Type B pancreatic cell (in vitro differentiated cells): ENCODE measurements at places on chromosomes 11 and 22. TPM values are rescaled to one million over a fixed set of nuclear protein-coding genes. Genes with fewer than 3 reads are reported as not detected.
A peak's percentile ranks its signal among the peaks of the same experiment; 100 is the strongest.

MRPL21 gene
- 60.2 and 67.0 TPM in 2 replicates for total RNA-seq

AQP11 gene
- total RNA-seq, result 2.4 and 4.1 TPM in 2 replicates

INS gene
- total RNA-seq, result 1,584 and 3,976 TPM in 2 replicates

DNA sequence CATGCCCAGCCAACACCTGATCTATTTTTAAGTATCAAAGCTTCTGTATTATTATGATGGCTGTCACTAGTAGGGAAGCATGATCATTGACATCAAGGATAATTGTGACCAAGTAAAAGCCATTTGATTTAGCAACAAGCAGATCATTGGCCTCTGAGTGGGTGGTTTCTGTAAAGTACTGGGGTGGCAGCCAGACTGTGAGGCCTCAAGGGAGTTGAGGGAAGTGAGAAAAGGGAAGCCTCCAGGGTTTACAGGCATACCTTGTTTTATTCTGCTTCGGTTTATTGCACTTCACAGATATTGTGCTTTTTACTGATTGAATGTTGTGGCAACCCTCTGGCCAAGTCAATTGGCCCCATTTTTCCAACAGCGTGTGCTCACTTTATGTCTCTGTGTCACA, 60.1 kb downstream of the PRR5L start:
- no peak overlapping the region for H3K27ac ChIP-seq
- no peak for DNase-seq
- peaks cover 14% of the 10 kb centered on the region for H3K27me3 ChIP-seq
- H3K4me1 ChIP-seq, result peaks cover 8% of the 10 kb centered on the region

KMT2A gene
- 45.5 and 71.1 TPM in 2 replicates for total RNA-seq

- H3K27me3 ChIP-seq, result no peaks in the 10 kb centered on the region
- peaks cover 44% of the 10 kb centered on the region for H3K4me1 ChIP-seq
- H3K4me3 ChIP-seq, result peak overlapping the region; percentile 75
- peak overlapping the region; percentile 82 for H3K27ac ChIP-seq
- no peak for DNase-seq
Observed at GRCh38 chr11:102120437-102120973, 10.3 kb downstream of the YAP1 start.

MMP13 gene
- not detected in 2 replicates for total RNA-seq

GRCh38 chr11:114166897-114167323, 107.4 kb downstream of the ZBTB16 start:
- H3K36me3 ChIP-seq, result no peaks in the 10 kb centered on the region
- peak overlapping the region; percentile 6 for H3K27ac ChIP-seq
- no peak for DNase-seq
- H3K4me1 ChIP-seq, result peaks cover 88% of the 10 kb centered on the region

ASCL2 gene
- total RNA-seq, result 5.6 and 13.6 TPM in 2 replicates

NXPE4 gene
- not detected in 2 replicates for total RNA-seq

MFRP gene
- not detected in 2 replicates for total RNA-seq

DNA sequence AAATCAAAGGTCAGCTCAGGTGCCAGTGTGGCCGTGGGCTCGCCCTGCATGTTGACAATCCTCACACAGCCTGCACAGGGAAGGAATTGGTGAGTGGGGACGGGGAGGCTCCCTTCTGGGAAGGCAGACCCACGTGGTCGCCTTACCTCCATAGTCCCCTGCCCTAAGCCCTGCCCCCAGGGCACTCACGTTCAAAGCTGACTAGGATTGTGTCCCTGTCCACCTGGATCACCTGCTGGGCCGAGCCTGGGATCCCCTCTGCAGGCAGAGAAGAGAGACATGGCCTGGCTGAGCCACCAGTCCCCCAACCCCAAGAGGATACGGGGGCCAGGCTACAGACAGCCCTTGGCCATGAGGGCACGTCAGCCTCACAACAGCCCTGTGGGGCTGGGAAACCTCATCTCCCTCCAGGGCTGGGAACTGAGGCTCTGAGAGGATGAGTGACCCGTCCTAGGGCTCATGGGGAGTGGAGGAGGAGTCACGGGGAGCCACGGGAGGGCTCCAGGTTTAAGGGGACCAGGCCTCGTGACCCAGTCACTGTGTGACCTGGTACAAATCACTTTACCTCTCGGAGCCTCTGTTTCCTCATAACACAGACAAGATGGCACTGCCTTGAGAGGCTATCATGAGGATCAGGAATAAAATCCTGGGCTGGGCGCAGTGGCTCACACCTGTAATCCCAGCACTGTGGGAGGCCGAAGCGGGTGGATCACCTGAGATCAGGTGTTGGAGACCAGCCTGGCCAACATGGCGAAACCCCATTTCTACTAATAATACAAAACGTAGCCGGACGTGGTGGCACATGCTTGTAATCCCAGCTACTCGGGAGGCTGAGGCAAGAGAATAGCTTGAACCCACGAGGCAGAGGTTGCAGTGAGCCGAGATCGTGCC, 12.1 kb upstream of the SF1 start:
- H3K4me3 ChIP-seq, result no peak overlapping the region
- H3K36me3 ChIP-seq, result no peaks in the 10 kb centered on the region
- H3K4me1 ChIP-seq, result no peaks in the 10 kb centered on the region
- no peak for DNase-seq
- no peak overlapping the region for H3K27ac ChIP-seq

KCNJ11 gene
- 18.6 and 25.4 TPM in 2 replicates for total RNA-seq

- peak overlapping the region; percentile 100 for H3K27ac ChIP-seq
- H3K27me3 ChIP-seq, result no peaks in the 10 kb centered on the region
- peak overlapping the region; percentile 96 for H3K4me3 ChIP-seq
- H3K36me3 ChIP-seq, result peaks cover 3% of the 10 kb centered on the region
- peaks cover 30% of the 10 kb centered on the region for H3K4me1 ChIP-seq
Observed at GRCh38 chr22:38180841-38181452, 683 bp downstream of the PLA2G6 start.

CCDC73 gene
- 0.07 TPM in 1 of 2 replicates, not detected in the other for total RNA-seq

- H3K4me3 ChIP-seq, result no peak overlapping the region
- peaks cover 4% of the 10 kb centered on the region for H3K27me3 ChIP-seq
- H3K36me3 ChIP-seq, result peaks cover 2% of the 10 kb centered on the region
- H3K4me1 ChIP-seq, result peaks cover 10% of the 10 kb centered on the region
- DNase-seq, result no peak
Observed at GRCh38 chr22:44172370-44173108, 8.2 kb upstream of the PARVG start.

DNA sequence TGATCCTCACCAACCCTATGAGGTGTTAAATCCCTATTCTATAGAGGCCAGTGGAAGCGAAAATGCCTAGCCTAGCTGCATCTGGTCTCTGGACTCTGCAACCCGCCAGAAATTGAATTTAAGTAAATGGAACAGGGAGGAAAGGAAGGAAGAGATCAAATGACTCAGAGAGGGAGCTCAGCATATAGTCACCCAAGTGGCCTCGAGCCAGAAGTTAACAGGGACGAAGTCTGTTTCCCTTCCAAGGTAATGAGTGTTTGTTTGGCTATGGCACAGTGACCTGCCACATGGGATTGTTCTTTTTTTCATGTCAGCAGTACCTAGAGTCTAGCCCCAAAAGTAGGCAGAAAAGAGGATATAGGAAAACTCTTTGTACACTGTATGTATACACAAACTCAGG, 66.3 kb downstream of the PAK1 start:
- peaks cover 3% of the 10 kb centered on the region for H3K27me3 ChIP-seq
- no peak for DNase-seq
- no peaks in the 10 kb centered on the region for H3K36me3 ChIP-seq
- H3K4me3 ChIP-seq, result no peak overlapping the region
- peak overlapping the region; percentile 2 for H3K27ac ChIP-seq

ACAD8 gene
- 26.4 and 29.8 TPM in 2 replicates for total RNA-seq

CAPN5 gene
- total RNA-seq, result 17.9 and 18.8 TPM in 2 replicates

DNA sequence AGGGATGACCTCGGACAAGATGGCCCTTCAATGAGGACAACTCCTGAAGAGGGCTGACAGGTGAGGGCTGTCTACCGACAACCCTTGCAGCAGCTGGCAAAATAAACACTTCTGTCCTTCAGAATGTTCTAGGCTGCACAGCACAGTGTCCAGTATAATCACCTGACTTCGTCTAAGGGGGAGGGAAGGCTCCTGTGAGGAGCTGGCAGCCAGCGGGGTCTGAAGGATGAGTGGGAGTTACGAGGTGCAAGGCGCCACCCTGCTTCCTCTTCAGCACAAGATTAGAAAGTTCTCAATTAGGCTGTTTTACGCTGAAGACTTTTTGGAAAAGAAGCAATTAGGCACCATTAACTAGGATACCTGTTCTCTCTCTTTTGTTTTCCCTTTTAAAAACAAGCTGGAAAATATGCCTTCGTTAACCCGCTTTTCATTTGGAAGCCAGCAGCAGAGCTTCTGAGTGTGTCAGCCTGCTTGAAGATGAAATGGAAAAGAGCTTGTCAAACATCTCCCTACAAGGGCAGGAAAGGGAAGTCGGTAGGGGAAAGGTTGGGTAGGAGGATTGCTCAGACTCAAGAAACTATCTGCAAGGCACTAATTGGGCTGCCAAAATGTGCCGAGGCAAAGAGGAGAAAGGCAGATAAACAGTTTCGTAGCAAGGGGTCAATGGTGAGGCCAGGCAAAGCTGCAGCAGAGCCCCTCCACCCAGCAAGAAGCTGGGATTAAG, 592.2 kb upstream of the CADM1 start:
- H3K4me3 ChIP-seq, result no peak overlapping the region
- no peak for DNase-seq
- H3K36me3 ChIP-seq, result no peaks in the 10 kb centered on the region
- H3K4me1 ChIP-seq, result no peaks in the 10 kb centered on the region

DNA sequence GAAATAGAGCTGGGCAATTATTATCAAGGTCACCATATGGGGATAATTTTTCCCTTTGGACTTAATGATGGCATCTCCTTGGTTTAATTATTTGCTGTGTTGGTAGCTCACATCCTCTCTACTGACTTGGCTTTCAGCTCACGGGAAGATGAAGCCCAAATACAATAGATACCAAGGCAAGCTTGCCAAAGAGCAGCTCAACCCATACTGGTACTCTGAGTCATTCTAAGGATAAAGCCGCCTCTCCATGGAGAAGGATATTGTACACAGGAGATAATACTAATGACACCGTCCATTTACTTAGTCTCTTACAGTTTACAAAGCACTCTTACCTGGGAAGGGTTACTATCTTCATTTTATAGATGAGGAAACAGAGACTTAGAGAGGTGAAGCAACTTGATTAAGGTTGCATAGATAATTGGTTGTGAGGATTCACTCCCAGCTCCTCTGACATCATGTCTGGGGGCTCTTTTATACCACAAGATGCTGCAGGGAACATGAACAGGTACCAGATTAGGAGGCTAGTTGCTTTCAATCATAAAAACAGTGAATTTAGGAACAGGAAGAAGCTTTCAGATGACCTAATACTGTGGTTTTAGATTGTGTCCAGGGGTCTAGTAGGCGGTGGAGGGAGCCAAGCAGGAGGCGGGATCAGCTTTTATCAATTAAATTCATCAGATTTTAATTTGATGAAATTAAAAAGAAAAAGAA, 48.3 kb upstream of the PICALM start:
- peaks cover 7% of the 10 kb centered on the region for H3K4me1 ChIP-seq
- no peak overlapping the region for H3K4me3 ChIP-seq
- H3K27me3 ChIP-seq, result peaks cover 6% of the 10 kb centered on the region
- H3K36me3 ChIP-seq, result no peaks in the 10 kb centered on the region
- DNase-seq, result no peak
- no peak overlapping the region for H3K27ac ChIP-seq

CLTCL1 gene
- 2.4 and 11.6 TPM in 2 replicates for total RNA-seq

C1QTNF4 gene
- total RNA-seq, result 0.43 and 11.7 TPM in 2 replicates

- peaks cover 2% of the 10 kb centered on the region for H3K27me3 ChIP-seq
- no peak for DNase-seq
- no peaks in the 10 kb centered on the region for H3K36me3 ChIP-seq
- peaks cover 8% of the 10 kb centered on the region for H3K4me1 ChIP-seq
- peak overlapping the region; percentile 55 for H3K27ac ChIP-seq
Observed at GRCh38 chr11:17405232-17406005, 17.0 kb upstream of the KCNJ11 start.

GRCh38 chr11:14041040-14041439, 78.5 kb downstream of the SPON1 start:
- H3K27ac ChIP-seq, result no peak overlapping the region
- no peak for DNase-seq
- no peak overlapping the region for H3K4me3 ChIP-seq

GRCh38 chr11:123178186-123178585, 16.9 kb downstream of the CLMP start:
- no peak overlapping the region for H3K27ac ChIP-seq
- no peak overlapping the region for H3K4me3 ChIP-seq
- peaks cover 5% of the 10 kb centered on the region for H3K27me3 ChIP-seq
- H3K4me1 ChIP-seq, result peaks cover 66% of the 10 kb centered on the region
- peaks cover 30% of the 10 kb centered on the region for H3K36me3 ChIP-seq

DNA sequence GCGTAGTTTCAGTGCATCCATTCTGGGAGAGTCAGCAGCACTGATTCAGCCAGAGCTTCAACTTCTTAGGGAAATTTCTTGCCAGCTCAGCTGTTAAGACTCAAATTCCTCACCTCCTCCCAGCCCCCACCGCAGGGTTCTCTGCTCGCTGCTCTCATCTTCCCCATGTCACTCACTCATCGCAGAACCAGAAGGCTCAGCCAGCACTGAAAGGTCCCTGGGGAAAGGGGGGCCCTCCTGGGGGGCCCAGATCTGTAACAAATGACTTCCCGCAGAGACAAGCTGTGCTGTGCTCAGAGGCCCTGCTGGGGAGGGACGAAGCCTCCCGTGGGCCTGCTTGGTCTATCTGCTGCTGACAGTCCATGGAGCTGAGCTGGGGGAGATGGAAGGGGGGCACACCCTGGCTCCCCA, 220.6 kb downstream of the NTM start:
- H3K4me3 ChIP-seq, result no peak overlapping the region
- H3K36me3 ChIP-seq, result no peaks in the 10 kb centered on the region
- no peak overlapping the region for H3K27ac ChIP-seq
- H3K4me1 ChIP-seq, result peaks cover 31% of the 10 kb centered on the region
- H3K27me3 ChIP-seq, result peaks cover 24% of the 10 kb centered on the region
- DNase-seq, result no peak

DNA sequence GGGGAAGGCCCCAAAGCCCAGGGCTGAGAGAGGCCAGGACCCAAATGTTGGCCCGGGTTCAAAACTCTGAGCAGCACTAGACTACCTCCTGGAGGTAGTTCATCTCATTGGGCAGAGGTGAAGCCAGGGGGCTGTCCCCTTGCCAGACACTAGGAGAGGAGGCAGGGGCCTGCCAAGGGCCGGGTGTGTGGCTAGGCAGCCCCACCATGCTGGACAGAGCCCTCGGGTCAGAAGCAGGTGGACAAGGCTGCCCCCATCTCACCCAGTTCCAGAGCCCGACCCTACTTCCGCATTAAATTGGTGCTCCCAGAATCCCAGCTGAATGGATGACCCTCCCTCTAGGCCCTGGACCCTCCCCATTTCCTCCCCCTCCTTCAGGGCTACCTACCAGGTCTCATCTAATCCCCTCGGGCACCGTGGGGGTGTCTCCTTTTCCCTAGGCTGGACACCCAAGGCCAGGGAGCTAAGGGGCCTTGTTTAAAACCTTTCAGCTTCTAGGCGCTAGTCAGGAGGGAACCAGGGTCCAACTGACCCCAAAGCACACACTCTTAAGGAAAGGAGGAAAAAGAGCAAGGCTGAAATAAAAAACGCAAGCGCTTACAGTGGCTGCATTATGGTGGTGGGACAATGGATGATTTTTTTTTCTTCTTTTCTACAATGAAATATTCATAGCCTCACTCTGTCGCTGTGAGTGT, 72.1 kb upstream of the TCF20 start:
- no peaks in the 10 kb centered on the region for H3K36me3 ChIP-seq
- peaks cover 21% of the 10 kb centered on the region for H3K27me3 ChIP-seq
- DNase-seq, result no peak
- H3K4me3 ChIP-seq, result peak overlapping the region; percentile 83

GRM5 gene
- total RNA-seq, result 0.17 and 0.38 TPM in 2 replicates

- H3K36me3 ChIP-seq, result no peaks in the 10 kb centered on the region
- DNase-seq, result no peak
- H3K27ac ChIP-seq, result no peak overlapping the region
- no peaks in the 10 kb centered on the region for H3K4me1 ChIP-seq
- H3K27me3 ChIP-seq, result no peaks in the 10 kb centered on the region
Observed at GRCh38 chr22:39325392-39325932, 6.0 kb upstream of the RPL3 start.

MOV10L1 gene
- total RNA-seq, result 0.10 and 0.19 TPM in 2 replicates
